ENCODE measurements at places on chromosomes 5 and 9.

GRCh38 chr5:56233230-56233629 lies at the start of gene ANKRD55:
ANKRD55 (minus strand) TSS chr5:56233330; CDS start chr5:56232913, 417 bp downstream.
- peak; percentile 23 for DNase-seq

DNA sequence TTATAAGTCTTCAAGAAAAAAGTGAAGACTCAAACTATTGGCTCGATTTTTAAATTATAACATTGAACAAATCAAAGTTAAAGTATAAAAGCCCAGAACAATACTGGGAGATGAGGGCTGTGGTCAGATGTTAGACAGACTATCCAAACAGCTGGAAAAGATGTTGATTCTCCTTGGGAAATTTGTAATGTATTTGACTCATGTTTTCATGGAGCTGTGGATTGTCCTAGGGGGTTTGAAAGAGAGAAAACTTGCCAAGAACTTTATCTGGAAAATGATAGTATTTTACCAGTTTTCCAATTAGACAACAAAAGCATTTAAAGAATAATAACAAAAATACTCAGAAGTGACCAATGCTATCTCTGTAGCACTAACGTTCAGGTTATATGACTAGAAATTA lies 339.2 kb downstream of the ARL15 start:
- DNase-seq = no peak

GRCh38 chr5:158880483-158881001 lies 219.2 kb downstream of the EBF1 start:
- DNase-seq = no peak

GRCh38 chr9:129071526-129072126 lies 9.3 kb upstream of the DOLPP1 start:
- DNase-seq = no peak

DNA sequence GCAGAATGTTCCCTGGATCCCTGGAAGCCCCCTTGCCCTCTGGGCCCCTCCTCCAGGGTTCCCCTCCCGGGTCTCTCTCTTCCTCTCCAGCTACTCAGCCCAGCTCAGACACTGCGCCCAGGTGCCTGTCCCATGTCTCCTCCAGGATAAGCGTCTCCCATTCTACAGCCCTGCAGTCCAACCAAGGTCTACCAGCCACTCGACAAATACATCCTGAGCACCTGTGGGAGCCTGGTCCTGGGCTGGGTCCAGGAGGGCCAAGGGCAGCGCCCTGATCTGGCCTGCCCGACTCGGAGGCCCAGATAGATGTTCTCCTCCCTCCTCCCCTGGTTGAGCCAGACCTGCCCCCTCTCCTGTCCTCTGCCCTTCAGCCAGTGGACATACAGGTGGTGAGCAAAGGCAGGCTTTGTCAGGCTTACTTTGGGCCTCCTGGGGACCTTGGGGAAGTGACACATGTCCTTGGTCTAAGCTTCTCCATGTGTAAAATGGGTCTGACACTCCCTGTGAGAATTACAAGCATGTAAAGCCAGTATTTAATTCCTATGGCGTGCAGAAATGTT lies 1.4 kb downstream of the FLT4 start:
- DNase-seq = no peak

DNA sequence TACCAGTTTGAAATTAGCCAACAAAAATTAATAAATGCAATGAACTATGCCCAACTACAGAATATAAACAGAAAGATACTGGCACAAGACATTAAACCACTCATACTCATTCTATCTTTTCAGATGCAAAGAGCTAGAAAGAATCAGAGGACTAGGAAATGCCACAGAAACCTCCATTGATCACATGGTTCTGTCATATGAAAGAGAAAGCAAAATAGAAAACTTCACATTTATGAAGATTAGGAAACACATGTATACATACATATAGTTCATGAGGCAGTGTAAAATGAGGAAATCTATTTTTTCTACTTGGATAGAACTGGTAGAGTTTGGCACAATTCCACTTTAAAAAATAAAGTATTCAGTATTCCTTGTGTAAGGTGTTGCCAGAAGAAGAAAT lies 275.1 kb upstream of the PTGER4 start:
- DNase-seq = no peak

DNA sequence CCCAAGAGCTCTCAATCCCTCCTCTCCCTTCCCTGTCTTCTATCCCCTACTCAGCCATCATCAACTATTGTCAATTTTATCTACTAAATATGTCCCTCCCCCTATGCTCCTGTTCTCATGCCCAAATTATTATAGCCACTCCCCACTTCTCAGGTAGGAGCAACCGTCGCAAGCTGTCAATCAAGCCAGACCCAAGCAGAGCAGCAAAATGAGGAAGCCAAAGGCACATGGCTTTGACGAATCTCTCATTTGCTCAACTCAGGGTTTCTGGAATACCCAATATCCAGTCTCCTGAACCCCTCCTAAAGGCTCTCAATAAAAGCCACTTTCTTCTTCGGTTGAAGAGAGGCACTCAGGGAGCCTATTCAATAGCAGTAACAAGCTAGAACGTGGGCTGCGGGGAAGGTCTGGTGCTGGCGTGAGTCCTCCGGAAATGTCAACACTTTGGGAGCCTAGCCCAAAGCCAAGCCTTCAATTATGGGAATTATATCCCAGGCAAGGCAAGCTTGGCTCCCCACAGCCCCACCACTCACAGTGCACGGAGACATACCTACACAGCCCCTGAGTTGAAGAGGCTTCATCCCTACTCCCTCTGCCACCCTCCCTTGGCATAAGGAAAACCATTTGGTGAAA lies 47.7 kb downstream of the SIL1 start:
- DNase-seq = no peak

DNA sequence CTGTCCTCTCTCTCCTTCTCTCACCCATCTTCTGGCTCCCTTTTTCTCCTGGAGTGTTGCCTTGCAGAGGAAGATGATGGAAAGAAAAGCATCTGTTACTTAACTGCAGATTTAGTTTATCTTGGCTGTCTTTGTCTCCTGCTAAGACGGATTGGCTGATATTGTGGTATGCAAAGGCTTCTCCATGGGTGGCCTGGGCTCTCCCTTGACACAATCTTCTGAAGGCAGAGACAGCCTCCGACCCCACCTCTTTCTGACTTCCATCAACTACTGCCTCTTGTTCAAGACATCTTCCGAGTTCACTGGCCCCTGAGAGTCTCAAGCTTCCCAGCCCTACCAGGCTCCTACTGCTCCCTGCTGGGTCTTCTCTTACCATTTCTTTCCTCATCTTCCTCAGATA lies 403.7 kb downstream of the LRRC70 start:
- no peak for DNase-seq
